Activated naive CD8-positive, alpha-beta T cell treated with anti-CD3 and anti-CD28 coated beads for 36 hours (primary cell): ENCODE measurements at places on chromosomes 13 and 19. TPM values are rescaled to one million over a fixed set of nuclear protein-coding genes. Genes with fewer than 3 reads are reported as not detected.
A peak's percentile ranks its signal among the peaks of the same experiment; 100 is the strongest.

Gene P2RY11
- 64.0 TPM for total RNA-seq

Gene AMER2
- not detected for total RNA-seq

Gene S1PR5
- not detected for total RNA-seq

Gene CEACAM5
- not detected for total RNA-seq

Gene SBK2
- total RNA-seq, result not detected

Gene ZAR1L
- total RNA-seq, result 0.21 TPM

Gene KLK15
- not detected for total RNA-seq

Gene ZNF575
- 2.0 TPM for total RNA-seq

Gene PNPLA6
- total RNA-seq, result 68.5 TPM

Gene OLFM2
- 2.7 TPM for total RNA-seq

Gene CALR
- total RNA-seq, result 673 TPM

Gene KLK12
- total RNA-seq, result not detected

GRCh38 chr13:40984668-40985366 is 34.3 kb downstream of the ELF1 start:
- DNase-seq, result no peak

GRCh38 chr19:17778251-17778967 is 16.5 kb upstream of the B3GNT3 start:
- DNase-seq, result peak; percentile 49

DNA sequence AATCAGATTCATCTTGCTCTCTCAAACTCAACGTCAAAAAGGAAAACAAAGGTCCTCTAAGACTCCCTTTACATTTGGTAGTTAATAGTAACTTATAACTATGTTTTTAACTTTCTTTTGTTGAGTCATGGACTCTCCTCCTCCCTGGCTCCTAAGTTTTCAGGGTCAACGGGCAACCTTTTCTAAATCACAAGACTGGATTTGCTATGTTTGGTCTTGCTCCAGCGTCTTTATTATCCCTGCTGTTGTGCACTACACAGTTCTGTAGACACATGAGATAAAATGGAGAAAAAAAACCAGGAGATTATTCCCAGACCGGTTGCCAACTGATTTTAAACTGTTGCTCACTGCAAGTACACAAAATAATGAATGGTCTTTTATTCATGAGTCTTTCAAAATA is 1.9 kb upstream of the ITM2B start:
- DNase-seq, result no peak

DNA sequence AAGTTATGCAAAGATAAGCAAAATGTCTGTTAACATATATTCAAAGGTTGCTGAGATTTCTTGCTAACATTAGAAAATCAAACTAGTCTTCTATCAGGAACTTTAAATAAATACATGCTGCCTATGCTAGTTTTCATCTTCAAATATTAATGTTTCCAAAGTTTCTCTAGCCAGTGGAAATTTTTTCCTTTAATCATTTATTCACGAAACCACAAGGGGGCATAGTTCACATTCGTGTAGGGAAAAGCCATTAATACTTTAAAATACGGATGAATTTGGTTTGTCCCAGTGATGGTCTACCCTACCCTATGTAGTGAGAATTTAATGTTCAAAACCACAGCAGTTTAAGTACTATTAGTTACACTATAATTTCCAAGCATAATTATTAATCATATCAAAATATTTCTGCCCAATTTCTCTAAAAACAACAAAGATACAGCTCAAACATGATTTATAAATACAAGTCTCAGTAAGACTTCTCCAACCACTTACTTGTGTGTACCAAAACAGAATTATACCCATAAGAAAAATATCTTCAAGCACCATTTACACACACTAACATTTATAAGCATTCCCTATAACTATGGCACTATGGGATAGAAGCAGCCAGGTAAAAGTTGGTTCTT is 16.2 kb downstream of the NUFIP1 start:
- DNase-seq, result no peak

GRCh38 chr19:3474010-3474409 is 6.3 kb downstream of the SMIM24 start:
- no peak for DNase-seq

DNA sequence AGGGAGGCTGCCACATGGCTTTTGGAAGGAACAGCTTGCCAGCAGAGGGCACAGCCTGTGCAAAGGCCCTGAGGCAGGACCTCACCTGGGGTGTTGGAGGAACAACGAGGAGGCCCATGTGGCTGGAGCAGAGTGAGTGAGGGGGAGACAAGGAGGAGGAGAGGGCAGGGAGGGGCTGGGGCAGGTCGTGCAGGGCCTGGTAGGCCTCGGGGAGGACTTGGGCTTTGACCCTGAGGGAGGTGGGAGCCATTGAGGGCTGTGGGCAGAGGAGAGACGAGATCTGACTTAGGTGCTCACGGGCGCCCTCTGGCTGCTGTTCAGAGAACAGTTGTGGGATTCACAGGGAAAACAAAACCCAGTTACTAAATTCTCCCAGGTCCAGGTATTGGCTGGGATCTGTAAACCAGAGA is 25.2 kb downstream of the ZNRF4 start:
- peak; percentile 13 for DNase-seq

DNA sequence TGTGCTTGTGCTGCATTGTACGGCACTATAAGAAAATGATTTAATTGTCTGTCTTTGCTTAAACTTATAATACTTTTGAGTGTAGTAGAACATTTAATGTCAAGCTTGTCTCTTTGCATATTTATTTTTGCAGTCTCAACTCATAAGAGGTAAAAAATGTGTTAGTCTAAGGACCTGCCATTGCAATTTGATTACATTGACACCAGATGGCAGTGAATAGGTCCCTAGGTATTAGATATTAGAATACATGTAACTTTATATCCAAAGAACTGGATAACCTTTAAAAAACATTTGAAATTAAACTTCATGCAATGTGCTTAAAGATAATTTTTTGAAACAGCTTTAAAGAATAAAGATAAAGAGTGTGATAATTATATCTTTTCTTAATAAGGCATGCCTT is 1421.3 kb downstream of the OLFM4 start:
- DNase-seq, result no peak

GRCh38 chr13:93029536-93029935 is 197.1 kb upstream of the GPC6 start:
- no peak for DNase-seq

DNA sequence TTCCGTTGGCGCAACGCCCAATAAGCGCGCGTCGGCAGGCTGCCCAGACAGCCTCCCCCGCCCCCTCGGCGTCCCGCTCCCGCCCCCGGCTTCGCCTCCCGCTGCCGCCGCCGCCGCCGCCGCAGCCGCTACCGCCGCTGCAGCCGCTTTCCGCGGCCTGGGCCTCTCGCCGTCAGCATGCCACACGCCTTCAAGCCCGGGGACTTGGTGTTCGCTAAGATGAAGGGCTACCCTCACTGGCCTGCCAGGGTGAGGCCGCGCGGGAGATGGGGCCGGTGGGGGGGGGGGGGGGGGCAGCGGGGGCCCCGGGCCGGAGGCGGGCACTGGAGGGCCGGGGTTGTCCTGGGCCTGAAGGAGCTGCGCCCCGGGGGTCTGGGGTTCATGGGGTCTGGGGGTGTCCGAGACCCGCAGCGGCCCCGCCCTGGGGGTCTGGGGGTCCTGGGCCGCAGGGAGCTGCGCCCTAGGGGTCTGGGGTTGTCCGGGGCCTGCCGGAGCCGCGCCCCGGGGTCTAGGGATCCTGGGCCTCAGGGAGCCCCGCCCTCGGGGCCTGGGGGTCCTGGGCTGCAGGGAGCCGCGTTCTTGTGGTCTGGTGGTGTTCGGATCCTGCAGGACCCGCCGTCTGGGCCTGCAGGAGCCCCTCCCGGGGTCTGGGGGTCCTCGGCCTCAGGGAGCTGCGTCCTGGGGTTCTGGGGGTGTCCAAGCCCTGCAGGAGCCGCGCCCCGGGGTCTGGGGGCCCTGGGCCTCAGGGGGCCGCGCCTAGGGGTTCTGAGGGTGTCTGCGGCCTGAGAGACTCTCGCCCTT is at the start of gene HDGFL2:
HDGFL2 (plus strand) TSS at position 124 of the 801 bp plus-strand sequence; CDS start at position 178, 54 bp downstream.
- DNase-seq, result no peak

DNA sequence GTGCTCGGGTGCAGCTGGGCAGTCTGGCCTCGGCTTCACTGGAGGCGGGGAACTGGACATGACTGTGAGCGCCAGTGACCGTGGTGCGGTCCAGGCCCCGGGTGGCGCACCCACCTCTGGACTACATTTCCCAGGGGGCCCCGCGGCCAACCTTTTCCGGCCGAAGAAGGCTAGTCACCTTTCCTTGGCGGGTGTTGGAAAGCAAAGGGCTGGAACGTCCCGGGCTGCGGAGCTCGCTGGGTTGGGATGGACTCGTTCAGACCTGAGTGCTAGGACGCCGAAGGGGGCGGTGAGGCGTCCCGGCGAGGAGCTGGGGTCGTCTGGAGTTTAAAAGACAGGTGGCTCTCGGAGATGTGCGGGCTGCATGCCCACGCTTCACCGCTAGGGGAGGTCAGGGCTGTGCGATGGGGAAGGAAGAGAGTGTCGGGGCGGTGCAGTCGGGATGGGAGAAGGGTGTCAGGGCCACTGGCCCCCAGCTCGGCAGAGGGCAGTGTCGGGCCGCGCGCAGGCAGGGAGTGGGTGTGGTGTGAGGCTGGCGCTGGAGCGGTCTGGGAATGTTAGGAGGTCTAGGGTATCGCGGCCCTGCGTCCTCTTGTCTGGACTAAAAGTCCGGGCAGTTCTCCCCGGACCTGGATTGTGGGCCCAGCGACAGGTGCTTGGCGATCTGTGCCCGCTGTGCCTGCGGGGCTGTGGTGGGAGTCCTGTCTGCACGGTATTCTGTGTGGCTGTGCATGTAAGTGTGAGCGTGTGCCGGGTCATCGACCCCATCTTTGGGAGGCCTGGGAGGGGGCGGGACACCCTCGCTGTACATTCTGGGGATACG is 57.1 kb downstream of the ZNF568 start:
- DNase-seq, result peak; percentile 77

GRCh38 chr19:46023311-46023779 is 492 bp upstream of the PGLYRP1 start:
- no peak for DNase-seq

- no peak for DNase-seq
Measured at GRCh38 chr13:29536853-29537252, 58.6 kb downstream of the SLC7A1 start.

DNA sequence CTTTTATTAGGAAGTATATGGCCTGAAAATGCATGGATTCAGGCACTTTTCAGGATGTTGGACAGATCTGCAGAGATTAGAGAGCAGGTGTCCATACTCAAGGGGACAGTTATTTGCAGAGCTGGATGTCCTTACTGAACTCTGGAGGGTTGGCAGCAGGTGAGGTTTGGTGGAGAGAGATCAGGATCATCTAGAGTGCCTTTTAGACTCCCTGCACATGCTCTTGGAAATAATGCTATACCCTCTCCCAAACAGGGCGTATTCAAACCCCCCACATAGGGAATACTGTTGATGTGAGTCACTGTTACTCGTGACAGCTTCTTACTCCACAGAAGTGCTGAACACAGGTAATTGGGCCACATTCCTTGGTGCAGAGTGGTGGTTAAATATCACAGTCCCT is 725.7 kb upstream of the SGCG start:
- DNase-seq, result no peak

- no peak for DNase-seq
Measured at GRCh38 chr13:54637366-54637765, 1608.8 kb downstream of the OLFM4 start.

DNA sequence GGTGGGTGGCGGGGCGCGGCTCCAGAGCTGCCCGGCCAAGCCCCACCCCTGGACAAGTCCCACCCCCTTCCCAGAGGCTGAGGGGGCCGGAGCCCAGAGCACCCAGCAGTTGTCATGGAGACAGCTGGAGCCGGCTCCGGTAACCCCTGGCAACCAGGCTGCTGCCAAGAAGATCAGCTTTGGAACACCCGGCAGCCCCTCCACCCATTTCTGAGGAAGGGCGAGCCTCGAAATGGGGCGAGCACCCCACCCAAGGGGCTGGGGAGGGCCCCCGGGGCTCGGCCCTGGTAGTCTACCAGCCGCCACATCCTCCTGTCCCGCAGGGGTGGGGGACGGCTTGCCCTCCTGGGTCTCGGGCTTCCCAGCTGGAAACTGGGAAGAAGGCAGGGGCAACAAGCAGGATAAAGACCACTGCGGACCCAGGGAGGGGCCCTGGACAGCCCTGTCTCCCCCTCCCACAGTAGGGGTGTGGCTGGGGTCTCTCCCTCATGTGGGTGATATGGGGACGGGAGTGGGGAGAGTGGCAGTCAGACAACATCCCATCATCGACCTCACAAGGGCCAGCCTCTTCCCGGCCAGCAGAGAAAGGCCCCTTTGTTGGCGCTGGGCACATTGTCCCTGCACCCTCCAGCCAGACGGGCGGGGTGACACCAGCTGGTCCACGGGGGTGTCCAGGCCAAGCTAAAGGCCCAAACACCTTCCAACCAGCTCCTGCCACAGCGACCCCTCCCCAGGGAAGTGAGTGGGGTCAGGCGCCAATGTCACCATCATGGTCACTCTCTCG is 1.5 kb downstream of the CERS1 start:
- DNase-seq, result no peak

- DNase-seq, result peak; percentile 100
Measured at GRCh38 chr19:45370410-45371204, at the start of gene ERCC2. TSS of gene ERCC2 (minus strand) at chr19:45370573. CDS start at chr19:45370540, 33 bp downstream.

DNA sequence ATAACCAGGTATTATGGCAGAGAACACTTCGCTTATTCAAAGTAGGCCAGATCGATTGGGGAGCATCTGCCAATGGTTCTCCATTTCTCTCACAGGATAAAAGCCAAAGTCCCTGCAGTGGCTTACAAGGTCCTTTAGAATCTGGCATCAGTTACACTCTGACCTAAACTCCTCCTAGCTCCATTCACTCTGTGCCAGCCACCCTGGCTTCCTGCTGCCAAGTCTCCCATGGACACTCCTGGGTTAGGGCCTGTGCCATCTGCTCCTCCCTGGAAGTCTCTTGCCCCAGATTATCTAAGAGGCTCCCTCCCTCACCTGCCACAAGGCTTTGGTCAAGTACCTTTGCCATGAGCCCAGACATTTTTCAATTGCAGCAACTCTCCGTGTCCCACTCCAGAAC is 649.2 kb downstream of the DACH1 start:
- DNase-seq, result no peak

GRCh38 chr19:782185-782877 is 14.9 kb upstream of the PTBP1 start:
- DNase-seq, result no peak

DNA sequence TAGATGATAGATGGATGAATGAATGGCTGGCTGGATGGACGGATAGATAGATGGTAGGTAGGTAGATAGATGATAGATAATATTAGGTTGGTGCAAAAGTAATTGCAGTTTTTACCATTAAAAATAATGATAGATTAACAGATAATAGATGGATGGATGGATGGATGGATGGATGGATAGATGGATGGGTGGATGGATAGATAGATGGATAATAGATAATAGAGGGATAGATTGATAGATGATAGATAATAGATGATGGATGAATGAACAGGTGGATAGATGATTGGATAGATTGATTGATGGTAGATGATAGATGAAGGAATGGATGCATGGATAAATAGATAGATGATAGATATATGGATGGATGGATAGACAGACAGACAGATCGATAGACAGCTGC is 87.9 kb upstream of the RAP2A start:
- DNase-seq, result no peak

GRCh38 chr19:47324502-47324901 is 7.5 kb upstream of the C5AR2 start:
- no peak for DNase-seq

- DNase-seq, result no peak
Measured at GRCh38 chr19:7535998-7536695, 630 bp downstream of the PNPLA6 start.

GRCh38 chr13:94305033-94305432 is 174.4 kb downstream of the DCT start:
- no peak for DNase-seq

GRCh38 chr13:59856281-59856810 is 307.4 kb downstream of the DIAPH3 start:
- no peak for DNase-seq
